Glutamatergic neuron (in vitro differentiated cells): ENCODE measurements at places on chromosomes 16 and 17. TPM values are rescaled to one million over a fixed set of nuclear protein-coding genes. Genes with fewer than 3 reads are reported as not detected.

The ZDHHC1 gene
- total RNA-seq = 4.6 TPM

The SMPD3 gene
- total RNA-seq = 85.4 TPM

The SLC22A31 gene
- total RNA-seq = 3.9 TPM

The PDIA2 gene
- 11.8 TPM for total RNA-seq

The KRTAP4-1 gene
- total RNA-seq = not detected

The MYO15A gene
- 4.0 TPM for total RNA-seq

The C17orf58 gene
- 9.9 TPM for total RNA-seq

The KRTAP1-4 gene
- not detected for total RNA-seq

DNA sequence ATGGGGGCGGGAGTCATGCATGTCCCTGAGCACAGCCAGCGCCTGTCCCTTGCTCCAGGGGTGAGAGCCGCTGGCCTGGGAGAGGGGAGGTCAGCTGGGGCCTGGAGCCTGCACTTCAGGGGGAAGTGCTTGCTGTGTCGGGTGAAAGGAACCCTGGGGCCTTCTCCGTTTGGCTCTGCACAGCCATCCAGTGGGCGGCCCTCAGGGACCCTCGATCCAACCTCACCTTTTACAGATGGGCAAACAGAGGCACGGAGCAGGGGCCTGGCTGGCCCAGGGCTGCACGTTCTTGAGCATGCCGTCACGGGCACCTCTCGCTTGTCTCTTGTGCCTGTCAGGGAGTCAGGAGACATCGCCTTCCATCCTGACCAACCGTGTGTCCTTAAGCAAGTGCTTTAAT, 1.8 kb downstream of the SNX20 start:
- DNase-seq = no peak

- peak; percentile 82 for DNase-seq
Measured at GRCh38 chr17:40111221-40112128, 10.3 kb upstream of the MSL1 start.

DNA sequence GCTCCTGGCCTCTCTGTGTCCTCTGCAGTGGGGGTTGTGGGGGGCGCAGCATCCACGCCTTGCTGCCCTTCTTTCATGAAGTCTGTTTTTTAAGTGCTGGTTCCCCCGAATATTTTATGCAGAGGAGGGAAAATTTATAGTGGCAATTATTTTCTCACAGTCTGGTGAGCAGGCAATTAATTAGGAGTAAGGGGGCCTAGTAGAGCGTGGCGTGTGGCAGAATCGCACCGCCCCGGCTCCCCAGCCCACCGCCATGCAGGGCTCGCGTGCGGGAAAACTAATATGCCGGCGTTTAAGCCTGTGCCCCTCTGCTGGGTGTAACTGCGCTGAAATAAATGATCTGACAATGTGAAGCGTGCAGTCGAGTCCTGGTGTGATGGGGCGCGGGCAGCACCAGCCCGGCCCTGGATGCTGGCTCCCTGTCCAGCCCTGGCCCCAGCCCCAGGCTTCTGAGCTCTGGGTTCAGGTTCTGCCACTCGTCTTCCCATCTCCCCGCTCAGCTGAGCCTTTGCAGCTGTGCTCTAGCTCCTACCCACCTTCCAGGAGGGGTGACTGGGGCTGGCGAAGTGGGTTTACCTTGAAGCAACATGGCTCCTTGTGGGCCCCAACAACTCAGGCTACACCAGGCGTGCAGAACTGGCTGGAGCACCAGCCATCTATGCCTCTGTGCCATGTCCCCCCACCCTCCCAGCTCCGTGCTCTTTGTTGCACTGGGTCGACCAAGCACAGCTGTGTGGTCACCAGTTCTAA, 13.8 kb downstream of the ENGASE start:
- DNase-seq = no peak

DNA sequence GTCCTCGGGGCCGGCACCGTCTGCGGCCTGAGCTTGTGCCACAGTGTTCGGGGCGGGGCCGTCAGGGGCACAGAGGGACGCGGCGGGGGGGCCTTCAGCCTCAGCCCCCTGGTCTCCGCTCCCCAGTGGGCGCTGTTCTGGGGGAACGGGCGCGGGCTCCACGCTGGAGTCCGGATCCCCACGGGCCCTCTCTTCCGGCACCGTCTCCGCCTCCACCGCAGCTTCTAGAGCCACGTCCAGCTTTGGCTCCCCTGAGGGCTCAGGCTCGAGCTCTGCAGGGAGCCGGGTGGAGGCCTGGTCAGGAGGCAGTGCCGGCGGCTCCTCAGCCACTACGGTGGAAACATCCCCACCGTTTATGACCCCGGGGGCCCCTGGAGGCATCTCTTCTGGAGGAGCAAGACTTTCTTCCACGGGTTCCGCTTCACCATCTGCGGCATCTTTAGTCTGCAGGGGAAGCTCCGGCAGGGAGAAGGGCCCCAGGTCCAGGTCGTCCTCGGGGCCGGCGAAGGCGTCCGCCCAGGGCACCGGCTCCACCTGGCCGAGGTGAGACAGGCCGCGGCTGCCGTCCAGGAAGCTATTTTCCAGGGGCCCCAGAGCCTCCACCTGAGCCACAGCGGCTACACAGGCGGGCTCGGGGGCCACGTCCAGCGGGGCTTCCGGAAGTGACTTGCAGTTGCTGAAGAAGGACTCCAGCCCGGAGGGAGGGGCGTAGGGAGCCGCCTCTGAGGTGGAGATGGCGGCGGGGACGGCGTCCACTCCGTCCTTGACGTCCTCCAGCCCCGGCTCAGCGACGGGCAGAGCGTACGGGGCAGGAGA, 62.4 kb downstream of the ZNF778 start:
- no peak for DNase-seq

DNA sequence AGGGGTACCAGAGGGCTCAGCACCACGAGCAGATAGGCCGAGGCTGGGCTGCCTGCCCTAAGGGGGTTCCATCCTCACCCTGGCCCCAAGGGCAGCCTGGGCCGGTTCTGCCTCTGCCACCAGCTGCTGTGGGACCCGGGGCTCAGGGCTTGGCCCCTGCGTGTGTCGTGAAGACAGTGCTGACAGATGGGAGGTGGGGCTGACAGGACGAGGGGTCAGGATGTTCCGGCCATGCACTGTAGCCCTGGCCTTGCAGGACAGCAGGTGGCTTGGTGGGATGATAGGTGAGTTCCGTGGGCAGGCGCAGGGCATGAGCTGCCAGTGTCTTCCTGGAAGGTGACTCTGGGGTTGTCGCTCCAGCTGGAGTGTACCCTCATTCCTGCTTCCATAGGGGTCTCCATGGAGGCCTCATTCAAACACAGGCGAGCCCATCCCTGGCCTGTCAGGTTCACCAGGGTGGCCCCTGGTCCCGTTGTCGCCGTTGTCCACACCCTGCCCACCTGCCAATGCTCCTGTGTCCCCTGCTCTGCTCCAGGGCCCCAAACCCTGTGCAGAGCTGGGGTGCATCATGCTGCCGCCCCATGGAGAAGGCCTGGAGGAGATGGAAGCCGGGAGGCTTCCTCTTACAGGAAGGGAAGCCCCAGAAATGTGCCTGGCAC, 57.2 kb downstream of the WDR45B start:
- peak; percentile 45 for DNase-seq

DNA sequence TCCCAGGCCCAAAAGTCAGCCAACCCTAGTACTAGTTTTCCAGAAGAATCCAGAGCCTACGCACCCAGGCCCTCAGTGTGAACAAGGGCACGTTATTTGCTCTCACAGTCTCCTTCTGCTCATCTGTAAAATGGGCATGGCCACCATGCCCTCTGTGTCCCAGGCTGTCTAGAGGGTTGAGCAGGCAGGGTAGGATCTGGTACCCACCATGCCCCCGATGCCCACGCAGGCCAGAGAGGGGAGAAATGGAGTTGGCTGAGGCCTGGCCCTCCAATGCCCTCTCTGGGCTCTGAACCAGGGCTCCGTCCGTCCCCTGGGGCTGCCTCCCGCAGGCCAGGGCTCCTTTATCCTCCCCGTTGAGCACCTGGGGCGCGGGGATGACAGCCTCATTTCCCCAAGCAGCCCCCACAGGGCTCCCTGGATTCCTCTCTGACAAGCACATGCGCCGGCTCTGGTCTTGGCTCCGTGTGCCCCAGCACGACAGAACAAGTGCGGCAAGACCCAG, 9.1 kb upstream of the BAHCC1 start:
- no peak for DNase-seq

DNA sequence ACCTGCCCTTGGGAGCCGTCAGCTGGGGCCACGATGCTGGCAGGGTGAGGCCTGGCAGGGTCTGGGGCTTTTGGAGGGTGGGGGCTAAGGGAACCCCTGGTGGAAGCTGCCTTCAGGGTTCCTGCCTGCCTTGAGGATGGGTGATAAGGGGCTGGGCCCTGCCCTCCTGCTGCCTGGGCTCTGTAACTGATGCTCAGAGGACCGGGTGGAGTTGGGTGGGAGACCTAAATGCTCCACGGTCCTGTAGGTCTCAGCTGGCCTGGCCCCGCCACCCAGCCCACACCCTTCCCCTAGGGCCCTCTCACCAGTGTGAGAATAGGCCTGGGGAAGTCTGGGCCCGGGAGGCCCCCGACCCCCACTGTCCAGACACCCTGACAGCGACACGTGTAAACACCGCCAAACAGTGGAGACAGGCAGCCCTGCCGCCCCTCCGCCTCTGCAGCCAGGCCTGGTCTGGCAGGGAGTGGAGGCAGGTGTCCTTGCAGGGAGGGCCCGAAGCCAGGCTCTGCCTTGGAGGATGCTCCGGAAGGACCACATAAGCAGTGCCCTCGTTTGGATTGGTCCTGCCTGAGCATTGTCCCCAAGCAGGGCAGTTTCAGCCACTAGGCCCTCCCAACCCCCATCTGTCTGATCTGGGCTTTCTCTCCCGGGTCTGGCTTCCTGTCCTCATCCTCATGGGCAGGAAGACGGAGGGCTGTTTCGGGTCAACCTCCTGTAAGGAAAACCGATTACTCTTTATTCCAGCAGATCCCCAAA, 6.5 kb upstream of the BAHCC1 start:
- DNase-seq = peak; percentile 62

DNA sequence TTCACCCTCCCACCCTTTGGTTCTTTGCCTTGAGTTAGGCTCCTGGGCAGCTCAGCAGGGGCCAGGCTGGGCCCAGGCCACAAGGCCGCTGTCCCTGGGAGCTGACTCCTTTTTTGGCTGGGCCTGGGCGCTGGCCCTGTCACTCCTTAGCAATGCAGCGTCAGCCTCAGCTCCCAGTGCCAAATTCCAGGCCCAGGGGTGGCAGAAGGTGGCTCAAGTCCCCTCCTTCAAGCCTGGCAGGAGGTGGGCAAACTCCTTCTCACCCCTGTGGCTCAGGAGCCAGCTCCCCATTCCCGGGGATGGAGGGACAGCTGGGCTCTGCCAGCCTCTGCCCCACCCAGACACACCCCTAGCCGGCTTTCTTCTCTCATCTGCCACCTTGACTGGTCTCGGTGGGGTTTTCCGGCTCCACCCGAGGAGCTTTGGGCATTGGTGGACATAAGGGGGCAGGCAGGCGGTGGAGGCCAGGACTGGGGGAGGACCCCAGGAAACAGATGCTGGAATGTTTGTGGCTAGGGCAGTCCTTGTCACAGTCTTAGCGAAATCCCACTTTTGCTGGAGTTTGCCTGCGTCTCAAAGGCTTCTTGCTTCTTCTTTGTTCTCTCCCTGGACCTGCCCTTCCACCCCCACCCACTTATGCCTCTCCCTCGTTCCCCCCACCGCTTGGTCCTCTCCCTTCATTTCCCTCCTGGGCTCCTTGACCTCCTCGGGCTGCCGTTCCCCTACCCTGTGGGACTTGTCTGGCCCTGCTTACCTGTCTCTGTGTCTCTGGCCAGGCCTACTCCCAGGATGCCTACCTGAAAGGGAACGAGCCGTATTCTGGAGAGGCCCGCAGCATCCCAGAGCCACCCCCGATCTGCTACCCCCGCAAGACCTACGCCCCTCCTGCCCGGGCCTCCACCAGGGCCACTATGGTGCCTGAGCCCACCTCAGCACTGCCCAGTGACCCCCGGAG, 37.4 kb downstream of the ARHGAP23 start:
- DNase-seq = no peak

DNA sequence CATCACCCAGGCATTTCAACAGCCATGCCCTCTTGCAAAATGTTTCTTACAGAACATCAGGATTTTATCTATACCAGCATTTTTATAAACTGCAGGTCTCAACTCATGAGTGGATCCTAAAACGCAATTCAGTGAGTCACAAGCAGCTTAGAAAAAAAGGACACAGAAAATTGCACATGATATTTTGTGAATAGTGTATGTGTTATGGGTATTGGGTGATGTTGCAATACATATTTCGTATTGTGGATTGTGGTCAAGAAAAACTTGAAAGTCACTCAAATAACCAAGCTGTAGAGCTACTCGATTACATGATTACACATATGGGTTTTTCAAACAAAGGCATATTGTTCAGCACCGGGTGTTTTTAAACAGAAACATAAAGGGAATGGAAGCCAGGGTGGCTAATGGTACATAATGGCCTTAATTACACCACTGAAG, 1.4 kb downstream of the WIPI1 start:
- DNase-seq = no peak

- DNase-seq = peak; percentile 55
Measured at GRCh38 chr17:63697341-63698286, 2.3 kb downstream of the LIMD2 start.

GRCh38 chr17:68456339-68457167, 743 bp downstream of the WIPI1 start:
- peak; percentile 64 for DNase-seq

DNA sequence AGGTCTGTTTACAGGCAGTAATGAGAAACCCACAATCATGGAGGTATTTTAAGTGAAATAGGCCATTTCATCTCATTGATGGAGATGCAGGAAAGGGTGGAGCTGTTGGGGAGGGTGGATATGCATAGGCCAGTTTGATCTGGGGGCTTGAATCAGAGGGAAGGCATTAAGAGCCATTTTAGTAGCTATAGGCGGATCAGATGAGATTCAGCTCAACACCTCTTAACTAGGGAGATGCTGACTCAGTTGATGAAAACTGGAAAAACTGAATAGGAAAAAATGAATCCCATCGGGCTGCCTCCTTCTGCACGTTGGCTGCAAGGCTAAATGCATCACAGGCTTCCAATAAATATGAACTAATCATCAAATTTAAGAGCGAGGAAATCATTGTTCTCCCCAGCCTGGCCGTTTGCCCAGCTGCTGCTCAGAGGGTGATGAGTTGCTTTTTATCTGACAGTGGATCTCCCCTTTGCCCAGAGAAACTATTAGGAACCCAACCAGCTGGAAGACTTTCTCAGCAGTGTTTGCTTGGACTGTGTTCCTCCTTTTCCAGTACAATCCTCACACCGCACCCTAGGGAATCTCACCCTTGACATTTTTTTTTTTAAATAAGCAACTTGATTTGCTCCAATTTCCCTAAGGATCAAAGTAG, 149.6 kb downstream of the SOX9 start:
- no peak for DNase-seq

DNA sequence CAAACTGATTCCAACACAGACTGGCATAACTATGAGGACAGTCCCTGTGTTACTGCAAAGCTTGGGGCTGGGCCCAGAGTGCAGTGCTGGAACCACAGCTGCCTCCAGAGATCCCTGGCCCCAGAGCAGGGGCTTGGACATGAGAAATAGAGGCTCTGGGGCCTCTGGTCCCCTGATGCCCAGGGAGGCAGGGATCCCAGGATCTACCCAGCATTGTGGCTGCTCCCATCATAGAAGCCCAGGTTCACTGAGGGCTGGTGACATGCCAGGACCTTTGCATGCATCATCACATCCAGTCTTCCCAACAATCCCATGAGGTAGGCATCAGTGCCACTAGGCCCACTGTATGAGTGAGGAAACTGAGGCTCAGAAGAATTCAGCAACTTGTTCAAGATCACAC, 95.8 kb downstream of the TMEM132E start:
- DNase-seq = no peak

GRCh38 chr17:67994817-67995569, 1.3 kb downstream of the C17orf58 start:
- DNase-seq = no peak
